Ovary (tissue), 10 donors: ENCODE measurements at places on chromosomes 16 and 17. TPM values are rescaled to one million over a fixed set of nuclear protein-coding genes. Genes with fewer than 3 reads are reported as not detected.

GRCh38 chr16:27429330-27429871 lies 27.4 kb downstream of the IL21R start:
- DNase-seq: no peak

GRCh38 chr17:4463818-4464476 lies 30.2 kb downstream of the SPNS3 start:
- no peak for DNase-seq

- no peak for DNase-seq
Measured at GRCh38 chr17:46199379-46199778, 6.2 kb upstream of the KANSL1 start.

GRCh38 chr16:87436225-87437172 lies 44.4 kb downstream of the MAP1LC3B start:
- peak; percentile 79 for DNase-seq

DNA sequence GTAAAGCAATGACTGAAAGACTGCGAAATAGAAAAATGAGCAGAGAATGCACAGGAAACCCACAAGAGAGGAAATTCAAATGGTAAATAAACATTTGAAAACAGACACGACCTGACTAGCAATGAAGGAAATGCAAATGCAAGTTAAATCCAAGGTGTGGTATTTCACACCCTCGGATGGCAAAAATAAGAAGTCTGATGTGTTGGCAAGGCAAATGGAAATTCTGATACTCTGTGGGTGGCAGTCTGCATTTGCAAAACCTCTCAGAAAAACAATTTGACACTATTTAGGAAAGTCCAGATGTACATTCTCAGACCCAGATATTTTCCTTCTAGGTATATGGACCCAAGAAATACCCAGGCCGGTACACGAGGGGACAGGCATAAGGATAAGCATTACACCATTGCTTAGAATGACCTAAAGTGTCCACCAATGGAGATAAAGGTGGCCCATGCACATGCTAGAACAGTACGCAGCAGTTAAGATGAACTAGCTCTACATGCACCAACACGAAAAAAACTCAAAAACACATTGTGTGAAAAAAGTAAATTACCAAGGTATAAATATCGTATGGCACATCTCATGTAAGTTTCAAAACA lies 116.7 kb downstream of the GAS7 start:
- DNase-seq: no peak

DNA sequence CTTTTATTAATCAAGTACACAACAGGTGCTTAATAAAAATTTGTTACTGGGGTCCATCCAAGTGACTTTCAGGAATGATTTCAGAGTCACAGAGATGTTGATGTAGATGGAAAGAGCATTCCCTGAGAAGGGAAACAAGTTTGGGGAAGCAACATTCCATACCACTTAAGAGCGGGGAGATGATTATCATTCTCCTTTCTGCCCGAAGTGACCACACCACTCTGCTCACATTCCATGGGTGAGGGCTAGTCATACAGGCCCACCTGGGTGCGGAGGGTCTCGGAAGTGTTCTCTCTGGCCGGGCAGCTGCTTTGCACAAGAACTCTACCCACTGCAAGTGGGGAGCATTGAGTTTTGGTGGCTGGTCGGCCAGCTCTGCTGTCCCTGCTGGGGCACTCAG lies 231.4 kb downstream of the SNX29 start:
- DNase-seq: no peak

DNA sequence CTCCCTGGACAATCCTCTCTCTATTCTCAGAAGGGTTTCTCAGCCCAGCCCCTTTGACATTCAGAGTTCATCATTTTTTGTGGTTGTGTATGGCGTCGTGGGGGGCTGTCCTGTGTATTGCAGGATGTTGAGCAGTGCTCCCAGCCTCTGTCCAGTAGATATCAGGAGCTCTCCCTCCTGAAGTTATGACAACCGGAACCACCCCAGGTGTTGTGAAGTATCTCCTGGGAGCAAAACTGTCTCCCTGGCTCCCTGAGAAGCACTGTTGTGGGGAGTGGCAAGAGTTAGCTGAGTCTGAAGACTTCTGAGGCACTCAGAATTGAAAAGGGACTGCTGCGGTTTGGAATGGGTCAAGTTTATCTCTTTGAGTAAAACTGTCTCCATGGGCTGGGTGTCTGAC lies 55.9 kb upstream of the MGAT5B start:
- no peak for DNase-seq

DNA sequence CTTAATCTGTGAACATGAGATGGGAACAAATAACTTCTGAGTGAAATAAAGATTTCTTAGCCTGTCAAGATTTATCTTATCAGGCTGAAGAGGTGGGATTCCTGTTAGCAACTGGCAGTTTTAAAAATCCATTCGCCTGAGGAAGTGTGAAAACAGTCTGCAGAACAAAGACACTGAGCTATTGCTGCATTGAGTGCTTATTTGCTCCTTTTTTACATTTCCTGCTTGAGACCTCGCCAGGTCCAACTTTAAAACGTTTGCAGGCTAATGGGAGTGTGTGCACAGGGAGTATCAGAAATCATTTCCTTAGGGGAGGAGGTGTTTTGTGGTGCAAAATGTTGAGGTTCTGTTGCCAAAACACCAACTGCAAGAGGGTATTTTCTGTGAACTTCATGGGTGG lies 957.8 kb upstream of the RBFOX1 start:
- DNase-seq: no peak

DNA sequence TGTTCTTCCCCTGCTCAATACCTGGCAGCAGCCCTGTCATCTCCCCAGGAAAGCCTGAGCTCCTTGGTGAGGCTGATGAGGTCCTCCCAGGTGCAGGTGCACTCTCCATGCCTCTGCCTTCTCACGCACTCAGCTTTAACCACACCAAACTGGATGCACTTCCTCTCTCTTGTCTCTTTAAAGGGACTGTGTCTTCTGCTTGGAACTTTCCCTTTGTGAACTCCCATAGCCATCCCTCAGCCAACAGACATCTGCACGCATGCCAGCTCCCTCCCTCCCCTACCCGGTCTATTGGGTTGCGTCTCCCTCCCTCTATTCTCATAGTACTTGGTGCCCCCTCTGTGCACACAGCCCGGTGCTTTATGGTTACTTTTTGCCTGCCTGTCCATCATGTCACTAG lies 231.2 kb downstream of the MSI2 start:
- no peak for DNase-seq

DNA sequence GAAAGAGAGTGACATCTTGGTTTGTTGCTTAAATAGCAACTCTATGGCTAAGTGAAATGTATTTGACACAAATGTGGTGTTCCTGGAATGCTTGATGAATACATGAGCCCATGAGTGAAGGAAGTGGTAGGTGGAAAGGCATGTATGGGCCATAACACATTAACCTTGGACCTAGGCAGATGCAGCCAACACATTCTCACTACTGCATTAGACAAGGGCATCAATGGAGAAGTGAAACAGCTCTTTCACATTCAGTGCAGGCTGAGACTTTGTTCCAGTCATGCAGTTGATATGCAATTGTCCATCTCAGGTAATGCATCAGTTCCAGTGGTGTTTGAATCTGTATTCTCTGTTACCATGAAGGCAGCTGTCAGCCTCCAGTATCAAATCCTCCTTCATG lies 133.6 kb downstream of the HS3ST3B1 start:
- DNase-seq: no peak

DNA sequence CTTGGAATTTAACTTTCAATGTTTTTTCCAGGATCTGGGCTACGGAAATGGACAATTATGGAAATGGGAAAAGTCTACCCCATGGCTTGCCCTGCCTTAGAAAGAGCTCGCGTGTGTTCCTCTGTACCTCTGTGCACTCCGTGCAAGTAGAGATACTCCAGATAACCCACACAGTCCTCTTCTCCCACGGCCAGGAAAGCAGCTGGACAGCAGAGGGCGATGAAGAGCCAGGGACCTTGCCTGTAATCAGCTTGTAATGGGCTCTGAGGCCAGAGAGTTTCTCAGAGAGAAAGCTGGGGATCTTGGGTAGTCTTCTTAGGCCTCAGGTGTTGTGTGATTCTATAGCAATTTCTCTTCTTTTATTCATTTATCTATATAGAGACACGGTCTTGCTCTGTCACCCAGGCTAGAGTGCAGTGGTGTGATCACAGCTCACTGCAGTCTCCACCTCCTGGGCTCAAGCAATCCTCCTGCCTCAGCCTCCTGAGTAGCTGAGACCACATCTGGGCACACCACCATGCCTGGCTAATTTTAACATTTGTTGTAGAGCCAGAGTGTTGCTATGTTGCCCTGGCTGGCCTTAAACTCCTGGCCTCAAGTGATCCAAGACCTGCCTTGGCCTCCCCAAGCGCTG lies 2.4 kb upstream of the SOCS7 start:
- DNase-seq: peak; percentile 71

- peak; percentile 36 for DNase-seq
Measured at GRCh38 chr17:31052187-31052889, 42.4 kb upstream of the NF1 start.

GRCh38 chr17:61408151-61409041 lies 8.8 kb downstream of the TBX2 start:
- DNase-seq: no peak

GRCh38 chr17:76820039-76820438 lies 48.2 kb upstream of the MGAT5B start:
- DNase-seq: no peak

DNA sequence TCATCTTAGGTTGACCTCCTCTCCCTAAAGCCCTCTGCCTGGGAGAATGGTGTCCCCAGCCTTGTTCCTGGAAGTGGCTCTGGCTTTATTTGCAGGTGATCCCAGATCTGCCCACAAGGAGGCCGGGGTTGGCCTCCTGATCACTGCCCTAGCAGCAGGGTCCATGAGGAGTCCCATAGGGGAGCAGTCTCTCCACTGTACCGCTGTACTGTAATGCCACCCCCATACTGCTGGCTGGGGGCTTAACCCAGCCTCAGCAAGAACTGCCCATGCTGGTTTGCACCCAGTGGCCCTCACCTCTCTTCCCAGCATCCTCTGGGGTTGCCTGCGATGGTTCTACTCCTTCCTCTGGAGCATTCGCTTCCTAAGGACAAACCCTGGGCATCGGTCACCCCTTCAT lies 39.1 kb downstream of the PSME3IP1 start:
- no peak for DNase-seq

GRCh38 chr17:72968798-72969197 lies 123.7 kb downstream of the SLC39A11 start:
- DNase-seq: no peak

DNA sequence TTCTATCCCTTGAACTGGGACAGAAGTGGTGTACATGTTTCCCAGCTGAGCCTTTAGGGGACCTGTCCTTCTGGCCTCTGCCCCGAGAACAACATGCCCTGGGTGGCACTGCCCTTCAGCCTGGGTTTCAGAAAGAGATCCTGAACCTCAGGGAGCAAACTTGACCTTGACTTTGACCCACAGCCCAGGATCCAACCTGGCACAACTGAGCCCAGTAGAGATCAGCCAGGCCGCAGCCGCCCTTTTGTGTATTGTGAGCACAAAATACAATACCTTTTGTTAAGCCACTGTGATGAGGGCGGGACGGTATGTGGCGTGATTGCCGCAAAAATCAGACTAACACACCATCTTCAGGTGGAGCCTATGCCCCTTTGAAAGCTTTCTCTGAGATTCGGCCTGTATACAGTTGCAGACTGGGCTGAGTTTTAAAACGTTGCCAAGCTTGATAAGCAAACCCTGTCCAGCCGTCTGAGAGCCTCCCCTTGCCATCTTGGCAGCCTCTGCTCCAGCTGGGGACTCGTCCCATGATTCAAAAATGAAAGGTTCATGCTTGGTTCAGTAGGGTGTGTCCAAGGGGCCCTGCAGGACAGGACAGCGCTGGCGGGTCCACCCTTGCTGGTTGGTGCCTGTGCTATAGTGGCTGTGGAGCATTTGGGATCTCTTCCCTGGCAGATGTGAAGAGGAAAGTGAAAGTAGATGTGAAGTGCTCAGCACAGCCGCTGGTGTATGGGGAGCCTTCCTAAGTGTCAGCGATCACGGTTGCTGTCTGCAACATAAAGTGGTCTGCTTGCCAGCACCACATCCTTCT lies 40.3 kb downstream of the FOXL1 start:
- DNase-seq: no peak

GRCh38 chr16:77435272-77435820 lies 512 bp upstream of the ADAMTS18 start:
- DNase-seq: no peak

- DNase-seq: no peak
Measured at GRCh38 chr17:33112763-33113162, 121.1 kb downstream of the SPACA3 start.

DNA sequence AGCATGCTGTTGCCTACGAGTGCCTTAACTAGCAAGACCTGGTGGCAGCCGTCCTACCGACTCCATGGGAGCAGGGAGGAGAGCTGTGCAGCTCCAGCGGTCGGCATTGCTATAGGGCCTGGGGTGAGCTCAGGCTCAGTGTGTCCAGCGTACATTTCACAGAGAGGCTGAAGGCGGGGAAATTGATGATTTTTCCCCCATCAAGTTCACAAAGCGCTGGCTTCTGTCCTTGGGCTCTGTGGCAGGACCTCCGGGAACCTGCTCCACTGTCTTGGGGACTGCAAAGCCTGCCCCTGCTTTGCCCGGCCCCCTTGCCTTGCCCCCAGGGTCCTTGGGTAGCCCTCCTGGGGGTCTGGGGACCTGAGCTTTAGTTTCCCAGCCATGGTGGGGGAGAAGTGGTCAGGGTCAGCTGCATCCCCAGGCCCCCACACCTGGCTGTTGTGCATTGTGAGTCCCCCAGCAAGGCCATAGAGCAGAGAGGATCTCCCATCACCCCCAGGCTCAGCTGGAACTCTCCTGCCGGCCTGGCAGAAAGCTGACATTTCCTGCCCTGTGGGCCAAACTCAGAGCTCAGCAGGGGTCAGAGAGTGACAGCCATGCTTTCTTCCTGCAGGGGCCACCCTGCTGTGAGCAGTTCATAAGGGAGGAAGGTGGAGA lies 3.9 kb upstream of the KCNJ18 start:
- no peak for DNase-seq

- DNase-seq: no peak
Measured at GRCh38 chr17:33302394-33302793, 9.3 kb upstream of the ASIC2 start.

DNA sequence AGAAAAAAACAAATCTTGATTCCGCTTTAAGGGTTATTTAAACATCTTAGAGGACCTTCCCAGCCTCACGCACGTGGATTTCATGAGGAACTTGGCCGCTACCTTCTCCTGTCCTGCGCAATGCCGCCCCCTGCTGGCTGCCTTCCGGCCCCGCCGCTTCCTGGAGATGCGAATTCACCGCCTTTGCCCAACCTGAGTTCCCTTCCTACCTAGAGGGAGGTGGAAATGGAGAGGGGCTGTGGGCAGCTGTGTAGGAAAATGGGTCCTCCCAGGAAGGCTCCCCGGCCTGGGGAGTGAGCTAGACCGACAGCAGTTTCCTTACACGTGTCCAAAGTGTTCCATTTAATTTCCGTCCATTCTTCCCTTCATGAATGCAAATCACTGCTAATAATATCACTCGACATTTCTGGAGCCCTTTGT lies 1.0 kb upstream of the ABCC12 start:
- DNase-seq: peak; percentile 80

Gene AXIN2
- 20.4 TPM for total RNA-seq

Gene OR1D5
- total RNA-seq: not detected

Gene GPR139
- not detected for total RNA-seq

Gene SMARCD2
- 52.2 TPM for total RNA-seq

Gene CD300LB
- not detected for total RNA-seq

Gene GRAP
- total RNA-seq: 1.9 TPM

Gene CHAD
- total RNA-seq: 0.18 TPM
